Right renal cortex interstitium (tissue), 3 donors: ENCODE measurements at places on chromosomes 12 and 14. TPM values are rescaled to one million over a fixed set of nuclear protein-coding genes. Genes with fewer than 3 reads are reported as not detected.

DNA sequence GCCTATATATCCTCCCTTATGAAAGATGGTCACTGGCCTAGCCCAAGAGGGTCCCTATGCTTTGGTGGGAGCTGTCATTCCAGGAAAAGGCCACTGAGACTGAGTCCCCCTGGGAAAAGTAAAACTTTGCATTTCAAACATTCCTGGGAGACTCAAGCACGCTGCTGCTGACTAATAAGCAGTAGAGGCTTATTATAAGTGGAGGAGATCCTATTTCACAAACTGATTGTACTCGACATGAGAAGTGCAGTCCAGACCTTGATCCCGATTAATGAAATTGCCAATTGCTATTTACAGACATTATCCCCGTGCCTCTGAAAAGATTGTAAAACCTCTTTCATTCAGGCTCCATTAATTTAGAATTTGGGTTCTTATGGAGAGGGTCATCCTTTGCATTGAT lies 96.6 kb downstream of the EMP1 start:
- DNase-seq: no peak

TEAD4 gene
- polyA plus RNA-seq: 18.6 TPM

GRCh38 chr14:77988096-77988870 lies 181.9 kb upstream of the NRXN3 start:
- DNase-seq: no peak

GRCh38 chr12:120997448-120997847 lies 18.8 kb downstream of the C12orf43 start:
- no peak for DNase-seq

DNA sequence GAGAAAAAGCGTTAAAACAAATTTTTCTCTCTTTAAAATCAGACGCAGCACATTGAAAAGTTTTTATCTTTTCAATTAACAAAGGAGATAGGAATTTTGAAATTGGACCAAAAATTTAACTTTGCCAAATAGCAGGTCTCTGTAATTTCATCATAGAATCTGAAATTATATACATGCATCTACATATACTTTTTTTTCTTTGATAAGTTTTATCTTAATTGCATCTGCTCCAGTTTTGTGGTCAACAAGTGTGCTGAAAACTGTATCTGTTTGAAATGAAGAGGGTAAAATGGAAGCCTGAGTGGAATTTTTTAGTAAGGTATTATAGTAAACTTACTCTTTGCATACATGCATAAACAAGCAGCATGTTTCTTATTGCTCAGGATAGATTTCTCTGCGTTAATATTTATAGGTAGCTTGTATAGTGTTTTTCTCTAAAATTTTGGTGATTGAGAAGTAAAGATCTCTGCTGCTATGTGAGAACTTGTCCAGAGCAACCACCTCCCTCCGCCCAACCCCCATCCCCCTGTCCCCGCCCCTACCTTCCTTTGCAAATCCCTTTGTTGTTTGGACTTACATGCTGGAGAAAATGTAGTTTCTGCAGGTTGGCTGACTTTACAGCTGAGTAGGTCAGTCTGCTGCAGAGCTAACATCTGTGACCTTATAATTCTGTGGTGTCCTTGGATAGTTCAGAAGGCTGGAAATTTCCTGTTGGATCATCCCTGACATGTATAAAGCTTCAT lies 64.6 kb downstream of the VRK1 start:
- DNase-seq: no peak

IFT81 gene
- polyA plus RNA-seq: 63.1 TPM

GRCh38 chr14:69620981-69621380 lies 9.6 kb downstream of the SUSD6 start:
- no peak for DNase-seq

- no peak for DNase-seq
Observed at GRCh38 chr12:23093488-23093887, 468.5 kb downstream of the ETNK1 start.
